Hematopoietic multipotent progenitor cell treated with erythropoietin and hydrocortisone succinate and interleukin-3 and kit ligand, for 4 days (in vitro differentiated cells): ENCODE measurements at places on chromosomes 7 and 10.

- DNase-seq: no peak
These were observed 759 bp upstream of the ELAPOR2 start for GRCh38 chr7:87060288-87060537.

GRCh38 chr10:93591065-93591808 is 9.8 kb downstream of the RBP4 start:
- no peak for DNase-seq

- DNase-seq: no peak
These were observed 74.6 kb upstream of the KCNMA1 start for GRCh38 chr10:77712207-77712606.

DNA sequence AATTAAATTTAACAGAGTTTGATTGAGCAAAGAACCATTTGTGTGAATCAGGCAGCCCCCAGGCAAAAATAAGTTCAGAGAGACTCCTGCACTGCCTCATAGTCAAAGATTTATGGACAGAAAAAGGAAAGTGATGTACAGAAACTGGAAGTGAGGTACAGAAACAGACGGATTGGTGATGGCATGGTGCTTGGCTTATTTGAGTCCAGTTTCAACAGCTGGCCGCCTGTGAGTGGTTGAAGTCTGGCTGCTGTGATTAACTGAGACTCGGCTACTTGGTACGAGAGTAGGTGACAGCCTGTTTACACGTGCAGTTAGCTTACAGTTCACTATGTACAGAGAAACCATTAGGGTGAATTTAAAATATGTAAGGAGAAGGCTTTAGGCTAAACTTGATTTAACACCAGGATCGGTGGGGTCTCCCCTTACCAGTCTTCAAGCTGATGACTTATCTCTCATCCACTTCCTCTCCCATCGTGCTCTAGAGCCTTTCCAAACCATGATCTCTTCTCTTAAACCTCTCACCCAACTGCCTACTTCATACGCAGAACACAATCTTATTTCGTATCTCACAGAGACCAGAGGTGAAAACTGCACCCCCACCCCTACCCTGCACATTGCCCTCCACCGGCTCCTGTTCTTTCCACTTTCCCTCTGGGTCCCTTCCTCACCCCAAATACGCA is 5.0 kb upstream of the MSMB start:
- peak; percentile 59 for DNase-seq

GRCh38 chr7:46192271-46192670 is 271.2 kb upstream of the IGFBP3 start:
- no peak for DNase-seq

DNA sequence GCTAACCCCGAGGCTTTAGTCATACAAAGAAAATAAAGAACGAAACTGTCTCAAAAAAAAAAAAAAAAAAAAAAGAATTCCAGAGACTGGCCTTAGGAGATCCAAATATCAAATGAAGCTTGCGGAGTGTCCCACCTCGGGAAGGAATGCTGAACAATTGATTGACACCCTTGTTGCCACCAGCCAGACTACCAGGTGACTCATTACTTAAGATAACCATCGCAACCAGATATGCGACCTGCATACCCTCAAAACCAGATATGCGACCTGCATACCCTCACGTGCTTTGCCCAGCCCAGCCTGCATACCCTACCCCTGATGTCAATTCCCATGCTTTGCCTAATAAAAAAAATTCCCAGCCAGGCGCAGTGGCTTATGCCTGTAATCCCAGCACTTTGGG is 2.7 kb upstream of the PRKRIP1 start:
- no peak for DNase-seq
